ENCODE measurements at places on chromosomes 5 and 9.

DNA sequence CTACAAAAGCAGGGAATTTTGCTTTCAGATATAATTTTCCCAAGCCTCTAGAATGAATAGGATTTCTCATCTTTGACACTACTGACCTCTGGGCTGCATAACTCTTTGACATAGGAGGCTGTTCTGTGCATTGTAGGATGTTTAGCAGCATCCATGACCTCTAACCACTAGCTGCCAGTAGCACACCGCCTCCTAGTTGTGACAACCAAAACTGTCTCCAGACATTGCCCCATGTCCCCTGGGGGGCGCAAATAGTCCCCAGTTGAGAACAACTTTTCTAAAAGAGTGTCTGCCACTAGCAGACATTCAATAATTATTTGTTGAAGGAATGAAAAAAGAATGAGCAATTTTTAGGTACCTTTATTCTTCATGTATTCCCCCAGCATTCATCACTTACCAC is 51.8 kb downstream of the POU4F3 start:
- DNase-seq = no peak

GRCh38 chr5:80837679-80838078 is 122.5 kb upstream of the RASGRF2 start:
- no peak for DNase-seq

- DNase-seq = no peak
These were observed 40.0 kb upstream of the FOXE1 start for GRCh38 chr9:97813072-97813471.

- DNase-seq = no peak
These were observed 45.2 kb downstream of the PAX5 start for GRCh38 chr9:36988848-36989247.

DNA sequence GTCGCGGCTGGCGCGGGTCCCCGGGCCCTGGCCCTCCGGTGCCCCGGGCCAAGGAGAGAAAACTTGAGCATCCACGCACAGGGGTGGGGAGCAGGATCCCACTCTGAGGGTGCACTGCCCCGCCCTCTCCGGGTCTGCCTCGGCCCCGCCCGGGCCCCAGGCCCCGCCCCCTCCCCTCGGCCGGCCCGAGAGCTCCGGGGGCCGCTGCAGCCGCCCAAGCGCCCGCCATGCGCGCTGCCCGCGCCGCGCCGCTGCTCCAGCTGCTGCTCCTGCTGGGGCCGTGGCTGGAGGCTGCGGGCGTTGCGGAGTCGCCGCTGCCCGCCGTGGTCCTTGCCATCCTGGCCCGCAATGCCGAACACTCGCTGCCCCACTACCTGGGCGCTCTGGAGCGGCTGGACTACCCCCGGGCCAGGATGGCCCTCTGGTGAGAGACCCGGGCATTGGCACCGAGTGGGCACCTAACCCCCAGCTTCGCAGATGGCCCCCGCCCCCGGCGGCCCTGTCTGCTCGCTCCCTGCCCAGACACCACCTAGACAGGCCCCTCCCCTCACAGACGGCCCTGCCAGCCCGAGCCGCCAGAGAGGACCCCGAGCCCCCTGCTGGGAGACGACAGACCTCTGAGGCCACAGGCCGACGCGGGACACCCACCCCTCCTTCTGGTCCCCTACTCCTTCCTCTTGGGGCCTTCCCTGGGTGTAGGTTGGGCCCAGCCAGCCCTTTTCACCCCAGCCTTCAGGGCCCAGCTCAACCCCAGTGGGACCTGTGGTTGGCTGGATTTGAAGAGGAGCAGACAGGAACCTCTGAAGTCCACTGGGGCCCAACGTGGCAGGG is at the start of gene CERCAM:
Gene CERCAM, plus strand, starts transcription at position 207 of the 831 bp plus-strand sequence. Its CDS starts 21 bp downstream, at position 228.
- DNase-seq = peak; percentile 38

DNA sequence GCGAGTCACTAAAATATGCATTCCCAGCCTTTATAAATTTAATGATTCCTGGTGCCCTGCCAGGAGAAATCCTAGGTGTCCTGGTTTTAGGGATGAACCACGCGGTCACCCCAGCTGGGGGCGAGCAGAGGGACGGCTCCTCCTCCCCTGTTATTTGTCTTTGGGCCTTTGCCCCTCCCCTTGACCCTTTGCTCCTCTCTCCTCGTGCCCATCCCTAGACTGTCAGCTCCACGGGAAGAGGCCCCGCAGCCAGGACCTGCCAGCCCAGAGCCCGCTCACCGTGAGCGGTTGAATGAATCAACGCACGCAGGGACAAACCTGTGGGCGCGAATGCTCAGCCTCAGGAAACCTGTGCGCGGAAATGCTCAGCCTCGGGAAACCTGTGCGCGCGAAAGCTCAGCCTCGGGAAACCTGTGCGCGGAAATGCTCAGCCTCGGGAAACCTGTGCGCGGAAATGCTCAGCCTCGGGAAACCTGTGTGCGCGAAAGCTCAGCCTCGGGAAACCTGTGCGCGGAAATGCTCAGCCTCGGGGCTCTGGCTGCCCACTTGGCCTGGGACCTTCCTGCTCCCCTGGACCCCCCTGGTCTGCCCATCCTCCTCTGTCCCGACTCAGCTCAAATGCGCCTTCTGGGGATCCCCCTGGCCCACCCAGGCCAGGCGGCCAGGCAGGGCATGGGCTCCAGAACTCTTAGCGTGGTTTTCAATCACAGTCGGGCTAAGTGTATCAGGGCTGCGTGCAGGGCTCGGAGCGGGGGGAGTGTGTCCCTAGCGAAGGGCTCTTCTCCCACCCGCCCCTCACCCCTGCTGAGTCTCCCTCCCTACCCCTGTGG is 140.5 kb upstream of the COL5A1 start:
- no peak for DNase-seq

GRCh38 chr5:7857926-7858632 is 7.1 kb upstream of the CFAP90 start:
- no peak for DNase-seq

DNA sequence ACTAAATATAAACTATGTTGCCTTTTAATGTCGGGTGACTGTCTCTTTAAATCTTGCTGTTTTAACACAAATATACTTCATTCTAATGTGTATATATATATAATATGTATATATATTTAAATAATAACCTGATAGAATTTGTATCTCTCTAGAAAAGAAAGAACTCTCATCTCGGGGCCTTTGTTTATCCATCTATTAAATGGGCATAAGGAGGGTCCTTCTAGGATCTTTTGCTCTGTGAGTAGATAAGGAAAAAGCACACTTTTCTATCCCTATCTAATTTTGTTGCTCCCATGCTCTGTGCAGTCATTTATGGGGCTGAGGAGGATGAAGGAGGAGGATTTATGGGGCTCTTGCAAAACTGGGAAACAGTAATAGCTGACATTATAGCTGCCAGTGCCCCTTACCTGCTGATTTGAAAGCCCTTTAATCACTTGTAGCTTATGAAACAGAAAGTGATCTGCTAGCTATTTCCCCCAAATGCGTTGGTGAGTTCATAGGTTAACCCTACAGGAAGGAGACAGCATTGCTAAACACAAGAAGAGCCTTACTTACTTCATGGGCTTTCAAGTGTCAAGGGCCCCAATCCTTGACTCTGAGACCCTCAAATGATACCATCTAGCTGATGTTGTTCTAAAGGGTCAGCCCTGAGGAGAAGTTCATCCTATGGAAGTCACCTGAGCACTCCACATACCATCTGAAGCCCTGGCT is 5.8 kb upstream of the PPARGC1B start:
- DNase-seq = peak; percentile 70

DNA sequence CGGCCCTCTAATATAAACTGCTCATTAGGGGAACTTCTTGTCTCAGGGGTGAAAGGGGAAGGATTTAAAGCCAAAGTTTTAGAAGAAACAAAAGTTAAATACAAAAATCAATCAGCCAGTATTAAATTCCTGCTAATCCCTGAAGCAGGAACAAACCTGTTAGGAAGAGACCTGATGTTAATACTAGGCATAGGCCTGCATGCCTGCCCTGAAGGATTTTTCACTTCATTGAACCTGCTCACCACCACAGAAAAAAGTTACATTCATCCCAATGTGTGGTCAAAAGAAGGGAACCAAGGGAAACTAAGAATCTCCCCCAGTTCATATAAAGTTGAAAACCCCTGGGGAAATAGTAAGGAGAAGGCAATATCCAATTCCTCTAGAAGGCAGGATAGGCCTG is 9.4 kb upstream of the RNF180 start:
- DNase-seq = no peak

GRCh38 chr5:17620627-17621026 is 10.4 kb downstream of the TAF11L12 start:
- DNase-seq = no peak

DNA sequence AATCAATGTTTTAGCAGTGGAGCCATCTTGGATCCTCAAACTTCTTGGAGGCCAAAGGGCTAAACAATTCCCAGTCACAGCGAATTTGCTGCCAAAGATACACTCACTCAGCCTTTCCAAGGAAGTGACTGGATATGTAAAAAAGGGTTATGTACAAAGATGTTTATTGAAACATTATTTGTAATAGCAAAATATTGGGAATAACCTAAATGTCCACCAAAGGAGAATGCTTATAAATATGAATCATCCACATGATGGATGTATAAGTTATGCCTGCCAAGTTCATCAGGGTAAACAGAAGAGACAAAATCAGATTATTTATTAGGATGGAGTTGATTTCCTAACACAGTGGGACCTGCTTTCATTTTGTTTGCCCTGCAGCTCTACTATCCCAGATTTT is 145.2 kb upstream of the ABCA1 start:
- DNase-seq = no peak

GRCh38 chr5:74325866-74326265 is 314.7 kb downstream of the ENC1 start:
- no peak for DNase-seq

DNA sequence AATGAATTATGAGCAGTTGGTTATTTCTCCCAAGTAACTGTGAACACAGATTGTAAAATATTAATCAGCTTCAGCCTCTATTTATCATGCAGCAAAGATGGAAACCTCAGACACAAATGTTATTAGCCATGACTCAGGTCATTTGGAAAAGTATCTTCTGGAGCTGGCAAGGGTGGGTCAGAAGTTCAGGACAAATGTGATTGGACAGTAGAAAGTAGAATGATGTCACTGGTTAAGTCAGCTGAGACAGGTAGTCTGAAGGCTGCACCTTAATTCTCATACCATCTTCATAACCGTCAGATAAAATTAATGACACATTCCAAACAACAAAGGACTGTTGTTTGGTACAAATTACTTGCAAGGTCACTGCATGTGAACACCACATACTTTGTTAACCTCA is 140.2 kb downstream of the EMB start:
- no peak for DNase-seq

- DNase-seq = no peak
These were observed 67.2 kb upstream of the FUBP3 start for GRCh38 chr9:130512199-130512598.

DNA sequence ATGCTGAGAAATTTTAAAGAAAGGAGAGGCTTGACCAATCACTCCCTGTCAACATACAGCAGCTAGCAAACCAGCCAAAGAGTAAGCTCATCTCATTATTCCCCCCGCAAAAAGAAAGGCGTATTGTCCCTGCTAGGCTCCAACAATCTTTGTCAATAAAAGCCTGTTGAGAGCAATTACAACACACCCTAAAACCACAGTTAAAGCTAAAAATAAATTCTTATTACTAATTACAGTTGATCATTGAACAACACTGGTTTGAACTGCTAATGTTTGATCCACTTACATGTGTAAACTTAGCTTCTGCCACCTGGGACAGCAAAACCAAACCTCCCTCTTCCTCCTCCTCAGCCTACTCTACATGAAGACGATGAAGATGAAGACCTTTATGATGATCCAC is 151.2 kb downstream of the TSSK1B start:
- DNase-seq = no peak

DNA sequence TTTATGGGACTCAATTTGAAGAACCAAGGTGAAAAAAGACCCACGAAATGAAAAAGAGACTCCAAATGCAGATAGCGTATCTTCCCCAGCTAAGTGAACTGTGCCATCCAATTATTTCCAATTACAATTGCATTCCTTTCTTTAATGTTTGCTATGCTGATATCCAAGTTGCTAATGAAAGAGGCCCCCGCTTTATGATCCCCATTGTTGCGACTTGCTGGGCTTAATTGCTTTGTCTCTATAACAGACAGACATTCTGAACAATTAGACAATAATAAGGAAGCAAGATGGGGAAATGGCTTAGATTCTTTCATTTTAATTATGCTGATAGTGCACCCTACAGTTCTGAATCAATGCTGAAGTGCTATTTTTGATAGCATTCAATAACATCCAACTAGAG is 354.3 kb downstream of the KIF4B start:
- no peak for DNase-seq

- no peak for DNase-seq
These were observed 104.7 kb downstream of the GPR21 start for GRCh38 chr9:123138163-123138562.

DNA sequence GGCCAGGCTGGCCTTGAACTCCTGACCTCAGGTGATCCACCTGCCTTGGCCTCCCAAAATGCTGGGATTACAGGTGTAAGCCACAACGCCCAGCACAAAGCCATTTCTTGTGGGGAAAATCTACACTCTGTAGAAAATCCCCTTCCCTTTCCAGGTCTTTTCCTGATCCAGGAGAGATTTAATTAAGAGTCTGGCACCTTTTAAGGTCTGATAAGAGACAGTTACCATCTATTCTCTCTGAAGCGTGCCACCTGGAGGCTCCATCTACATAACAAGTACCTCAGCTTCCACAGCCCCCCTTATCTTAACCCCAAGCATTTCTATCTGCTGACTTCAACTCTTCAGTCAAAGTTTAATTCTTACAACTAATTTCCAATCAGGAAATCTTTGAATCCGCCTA is 71.4 kb upstream of the CDK20 start:
- no peak for DNase-seq

DNA sequence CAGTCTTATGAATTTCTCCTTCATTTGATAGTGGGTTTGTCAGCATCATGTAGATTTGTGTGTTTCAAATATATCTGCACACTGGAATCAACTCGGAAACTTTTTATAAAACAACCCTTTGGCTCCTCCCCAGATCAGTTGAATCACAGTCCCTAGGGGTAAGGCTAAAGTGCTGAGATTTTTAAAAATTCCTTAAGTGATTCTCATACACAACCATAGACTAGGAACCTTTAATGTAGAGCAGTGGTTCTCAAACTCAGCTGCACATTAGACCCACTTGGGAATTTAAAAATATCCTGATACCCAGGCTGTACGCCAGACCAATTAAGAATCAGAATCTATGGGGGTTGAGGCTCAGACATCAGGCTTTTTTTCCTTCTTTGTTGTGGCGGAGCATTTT is 17.5 kb upstream of the JAK2 start:
- DNase-seq = no peak

GRCh38 chr5:170491479-170491878 is 12.3 kb upstream of the KCNIP1 start:
- DNase-seq = peak; percentile 88

DNA sequence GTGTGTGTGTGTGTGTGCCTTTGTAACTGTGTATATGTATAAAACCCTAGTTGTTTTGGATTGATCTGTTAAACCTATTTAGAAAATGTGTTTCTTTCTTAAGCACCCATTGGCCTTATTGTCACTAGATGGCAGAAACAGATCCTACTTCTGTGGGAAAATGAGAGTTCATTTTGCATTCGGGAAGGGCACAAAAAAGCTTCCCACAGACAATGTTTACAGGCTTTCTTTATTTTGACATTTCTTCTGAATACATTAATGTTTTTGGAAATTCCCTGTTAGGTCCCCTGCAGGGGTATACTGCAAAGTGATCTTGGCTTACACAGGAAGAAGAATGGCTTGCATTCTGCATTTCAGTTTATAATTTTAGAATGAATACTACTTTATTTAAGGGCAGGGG is 481.8 kb upstream of the ARRDC3 start:
- no peak for DNase-seq

- no peak for DNase-seq
These were observed 18.7 kb downstream of the ADAMTS13 start for GRCh38 chr9:133440874-133441273.

Measured in inflammatory macrophage treated with lipopolysaccharide for 4 hours (primary cell).